Activated CD8-positive, alpha-beta memory T cell treated with anti-CD3 and anti-CD28 coated beads, Interleukin-2, amount 10 ng/mL, durations not matched to agents 7 days and 5 days (primary cell): ENCODE measurements at places on chromosomes 6 and 20. TPM values are rescaled to one million over a fixed set of nuclear protein-coding genes. Genes with fewer than 3 reads are reported as not detected.

SIRPA gene
- total RNA-seq, result not detected

MEI4 gene
- not detected for total RNA-seq

NKX2-4 gene
- total RNA-seq, result not detected

RAB22A gene
- 14.7 TPM for total RNA-seq

PRIM2 gene
- total RNA-seq, result 36.2 TPM

TRIM15 gene
- total RNA-seq, result not detected

IFT52 gene
- total RNA-seq, result 15.9 TPM

HLA-DQB1 gene
- total RNA-seq, result 89.8 TPM

GSTA3 gene
- not detected for total RNA-seq

NHSL1 gene
- 0.20 TPM for total RNA-seq
